ENCODE measurements at places on chromosomes 5 and 9. TPM values are rescaled to one million over a fixed set of nuclear protein-coding genes. Genes with fewer than 3 reads are reported as not detected.

SYK gene
- 48.7 TPM for total RNA-seq

- H3K27me3 ChIP-seq: no peaks in the 10 kb centered on the region
- H3K4me3 ChIP-seq: no peak overlapping the region
- no peak overlapping the region for H3K27ac ChIP-seq
- H3K36me3 ChIP-seq: no peaks in the 10 kb centered on the region
- H3K4me1 ChIP-seq: no peaks in the 10 kb centered on the region
- DNase-seq: no peak
Measured at GRCh38 chr9:116842658-116843057, 155.6 kb downstream of the TRIM32 start.

DNA sequence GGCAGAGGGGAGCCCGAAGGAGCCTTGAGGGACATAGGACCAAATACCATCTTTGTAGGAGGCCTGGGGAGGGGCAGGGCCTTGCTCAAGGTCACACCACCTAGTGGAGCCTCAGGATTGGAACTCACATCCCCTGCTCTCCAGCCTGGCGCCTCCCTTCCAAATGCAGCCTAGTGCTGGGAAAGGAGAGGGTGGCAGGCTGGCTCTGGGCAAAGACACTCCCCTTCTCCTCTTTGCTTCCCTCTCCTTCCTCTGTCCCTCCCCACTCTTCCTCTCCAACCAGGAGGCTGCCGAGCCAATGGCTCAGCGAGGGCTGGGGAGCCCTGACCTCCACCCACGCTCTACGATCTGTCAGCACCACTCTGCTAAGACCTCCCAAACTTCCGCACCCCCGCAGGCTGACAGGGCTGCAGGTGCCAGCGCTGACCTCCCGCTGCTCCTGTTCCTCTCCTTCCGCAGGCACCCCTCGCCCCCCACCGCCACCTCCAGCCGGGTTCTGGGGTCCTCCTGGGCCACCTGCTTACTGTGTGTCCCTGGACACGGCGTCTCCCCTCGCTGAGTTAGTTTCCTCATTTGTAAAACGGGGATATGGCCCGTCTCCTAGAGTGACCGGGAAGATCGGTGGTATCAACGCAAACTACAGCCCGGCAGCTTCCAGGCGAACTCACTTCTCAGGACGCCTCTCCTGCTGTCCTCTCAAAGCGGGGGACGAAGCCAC, 52.9 kb downstream of the C9orf50 start:
- no peak overlapping the region for H3K27ac ChIP-seq
- H3K27me3 ChIP-seq: no peaks in the 10 kb centered on the region
- peak overlapping the region; percentile 52 for H3K4me3 ChIP-seq
- no peak for DNase-seq
- H3K4me1 ChIP-seq: no peaks in the 10 kb centered on the region

DNA sequence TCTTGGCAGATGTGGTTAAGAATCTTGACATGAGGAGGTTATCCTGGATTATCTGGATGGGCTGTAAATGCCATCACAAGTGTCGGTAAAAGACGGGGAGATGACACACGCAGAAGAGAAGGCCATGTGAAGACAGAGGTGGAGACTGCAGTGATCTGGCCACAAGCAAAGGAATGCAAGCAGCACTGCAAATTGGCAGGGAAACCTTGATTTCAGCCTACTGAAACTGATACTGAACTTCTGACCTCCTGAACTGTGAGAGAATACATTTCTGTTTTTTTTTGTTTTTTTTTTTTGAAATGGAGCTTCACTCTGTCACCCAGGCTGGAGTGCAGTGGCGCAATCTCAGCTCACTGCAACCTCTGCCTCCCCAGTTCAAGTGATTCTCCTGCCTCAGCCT, 92.4 kb upstream of the NFIL3 start:
- no peaks in the 10 kb centered on the region for H3K4me1 ChIP-seq
- no peak for DNase-seq
- no peak overlapping the region for H3K4me3 ChIP-seq
- H3K27me3 ChIP-seq: no peaks in the 10 kb centered on the region

- no peaks in the 10 kb centered on the region for H3K27me3 ChIP-seq
- no peaks in the 10 kb centered on the region for H3K36me3 ChIP-seq
- no peak overlapping the region for H3K27ac ChIP-seq
- no peaks in the 10 kb centered on the region for H3K4me1 ChIP-seq
- H3K4me3 ChIP-seq: no peak overlapping the region
Measured at GRCh38 chr9:76365028-76365427, 29.2 kb downstream of the RFK start.

DNA sequence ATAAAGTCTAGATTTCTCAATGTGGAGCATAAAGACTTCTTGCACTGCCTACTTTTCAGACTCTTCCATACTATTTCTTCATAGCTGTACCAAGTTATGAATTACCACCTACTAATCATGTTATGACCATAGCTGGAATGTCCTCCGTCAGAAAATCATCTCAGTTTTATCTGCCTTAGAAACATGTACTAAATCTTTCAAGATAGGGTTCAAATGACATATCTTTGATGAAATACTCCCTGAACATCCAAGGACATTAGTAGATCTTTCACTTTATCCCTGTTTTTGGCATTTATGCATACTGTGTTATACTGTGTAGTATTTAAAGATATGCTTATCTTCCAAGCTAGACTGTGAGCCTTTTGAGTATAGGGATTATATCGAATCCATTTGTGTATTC, 49.6 kb upstream of the MEF2C start:
- DNase-seq: no peak
- no peak overlapping the region for H3K27ac ChIP-seq
- H3K4me1 ChIP-seq: no peaks in the 10 kb centered on the region
- no peaks in the 10 kb centered on the region for H3K36me3 ChIP-seq

DNA sequence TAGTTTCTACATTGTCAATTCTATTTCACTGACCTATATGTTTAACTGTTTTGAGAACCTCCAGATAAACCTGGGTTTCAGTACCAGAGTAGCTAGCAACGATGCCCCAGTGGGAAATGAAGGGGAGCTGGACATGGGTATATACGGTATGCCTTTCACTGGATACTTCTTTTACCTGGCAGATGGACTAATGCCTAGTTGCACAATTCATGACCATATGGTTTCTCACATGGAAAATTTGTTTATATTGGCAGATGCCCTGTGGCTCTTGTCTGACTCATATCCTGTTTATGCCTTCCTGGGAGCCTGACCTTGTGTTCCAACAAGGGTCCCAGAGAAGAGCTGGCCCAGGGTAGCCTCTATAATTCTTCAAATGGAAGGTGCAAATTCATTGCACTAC, 144.1 kb downstream of the MAT2B start:
- no peaks in the 10 kb centered on the region for H3K27me3 ChIP-seq
- H3K36me3 ChIP-seq: no peaks in the 10 kb centered on the region
- no peak for DNase-seq
- no peak overlapping the region for H3K27ac ChIP-seq
- no peak overlapping the region for H3K4me3 ChIP-seq

SLC6A19 gene
- total RNA-seq: 500 TPM

GRCh38 chr5:142433526-142434321, 108.9 kb upstream of the SPRY4 start:
- DNase-seq: no peak
- H3K4me1 ChIP-seq: no peaks in the 10 kb centered on the region
- no peak overlapping the region for H3K4me3 ChIP-seq
- no peaks in the 10 kb centered on the region for H3K27me3 ChIP-seq
- no peaks in the 10 kb centered on the region for H3K36me3 ChIP-seq
- H3K27ac ChIP-seq: no peak overlapping the region

- DNase-seq: no peak
- H3K36me3 ChIP-seq: no peaks in the 10 kb centered on the region
- H3K4me3 ChIP-seq: no peak overlapping the region
- no peak overlapping the region for H3K27ac ChIP-seq
Measured at GRCh38 chr5:111389390-111390082, 122.8 kb downstream of the STARD4 start.

HAVCR1 gene
- total RNA-seq: not detected

DNA sequence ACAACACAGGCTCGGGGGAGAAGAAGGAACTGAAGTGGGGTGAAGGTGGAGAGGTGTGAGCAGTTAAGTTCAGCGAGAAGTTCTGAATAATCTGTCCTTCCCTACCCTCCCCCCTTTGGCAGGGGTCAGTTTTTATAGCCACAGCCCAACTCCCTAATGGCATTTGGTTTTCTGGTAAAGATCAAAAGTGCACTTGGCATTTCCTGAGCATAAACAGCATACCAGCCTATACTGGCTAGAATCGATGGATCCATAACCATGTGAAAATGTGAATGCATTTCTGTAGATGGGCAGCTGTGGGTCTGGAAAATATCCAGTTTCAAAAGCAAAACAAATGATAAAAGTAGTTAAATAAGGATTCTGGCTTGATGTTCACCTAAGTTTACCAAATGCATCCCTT, 410.9 kb downstream of the PLK2 start:
- no peak overlapping the region for H3K4me3 ChIP-seq
- no peak for DNase-seq
- H3K27me3 ChIP-seq: no peaks in the 10 kb centered on the region
- no peaks in the 10 kb centered on the region for H3K4me1 ChIP-seq

- H3K27me3 ChIP-seq: no peaks in the 10 kb centered on the region
- H3K4me1 ChIP-seq: no peaks in the 10 kb centered on the region
- H3K36me3 ChIP-seq: no peaks in the 10 kb centered on the region
- H3K27ac ChIP-seq: no peak overlapping the region
- DNase-seq: no peak
Measured at GRCh38 chr5:164679461-164679860, 1174.0 kb downstream of the MAT2B start.

NANS gene
- total RNA-seq: 90.8 TPM

DNA sequence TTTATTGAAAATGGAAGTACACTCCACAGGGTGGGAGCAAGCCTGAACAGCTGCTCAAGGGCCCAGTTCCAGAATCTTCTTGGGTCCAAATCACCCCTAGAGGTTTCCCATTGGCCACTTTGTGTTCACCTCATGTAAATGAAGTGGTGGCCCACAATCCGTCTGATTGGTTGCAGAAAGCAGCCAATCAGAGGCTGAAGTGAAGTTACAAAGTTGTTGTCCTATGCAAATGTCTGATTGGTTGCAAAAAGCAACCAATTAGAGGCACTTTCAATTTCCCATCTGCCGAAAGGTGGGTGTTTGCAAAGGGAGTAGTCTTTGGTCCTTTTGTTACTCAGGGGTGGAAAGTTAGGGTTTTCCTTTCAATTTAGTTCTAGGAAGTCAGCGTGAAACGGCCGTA, 8.8 kb downstream of the TMEM171 start:
- no peak for DNase-seq
- no peak overlapping the region for H3K4me3 ChIP-seq
- H3K27me3 ChIP-seq: no peaks in the 10 kb centered on the region
- peaks cover 2% of the 10 kb centered on the region for H3K36me3 ChIP-seq
- no peak overlapping the region for H3K27ac ChIP-seq

ANKRD20A1 gene
- total RNA-seq: 3.5 TPM

RICTOR gene
- total RNA-seq: 48.7 TPM

GRCh38 chr5:55969956-55970355, 24.8 kb downstream of the IL6ST start:
- H3K27ac ChIP-seq: no peak overlapping the region
- H3K4me3 ChIP-seq: no peak overlapping the region
- no peaks in the 10 kb centered on the region for H3K27me3 ChIP-seq
- no peaks in the 10 kb centered on the region for H3K4me1 ChIP-seq
- DNase-seq: no peak

- H3K27me3 ChIP-seq: no peaks in the 10 kb centered on the region
- H3K27ac ChIP-seq: no peak overlapping the region
- no peak overlapping the region for H3K4me3 ChIP-seq
- H3K4me1 ChIP-seq: no peaks in the 10 kb centered on the region
- H3K36me3 ChIP-seq: no peaks in the 10 kb centered on the region
- no peak for DNase-seq
Measured at GRCh38 chr5:92402045-92402444, 1018.9 kb upstream of the ARRDC3 start.

GRCh38 chr9:113184539-113184938, 33.7 kb downstream of the SLC31A2 start:
- no peak for DNase-seq
- H3K27ac ChIP-seq: no peak overlapping the region
- H3K27me3 ChIP-seq: no peaks in the 10 kb centered on the region
- H3K4me3 ChIP-seq: no peak overlapping the region
- peaks cover 3% of the 10 kb centered on the region for H3K4me1 ChIP-seq

SLC1A3 gene
- total RNA-seq: 7.4 TPM
